Stimulated activated CD4-positive, alpha-beta T cell treated with anti-CD3 and anti-CD28 coated beads, Interleukin-1b, Interleukin-23, amount 100 ng/mL, for 24 hours (primary cell): ENCODE measurements at places on chromosomes 1 and 21.

GRCh38 chr1:77310924-77311323 is 29.1 kb downstream of the AK5 start:
- DNase-seq, result no peak

DNA sequence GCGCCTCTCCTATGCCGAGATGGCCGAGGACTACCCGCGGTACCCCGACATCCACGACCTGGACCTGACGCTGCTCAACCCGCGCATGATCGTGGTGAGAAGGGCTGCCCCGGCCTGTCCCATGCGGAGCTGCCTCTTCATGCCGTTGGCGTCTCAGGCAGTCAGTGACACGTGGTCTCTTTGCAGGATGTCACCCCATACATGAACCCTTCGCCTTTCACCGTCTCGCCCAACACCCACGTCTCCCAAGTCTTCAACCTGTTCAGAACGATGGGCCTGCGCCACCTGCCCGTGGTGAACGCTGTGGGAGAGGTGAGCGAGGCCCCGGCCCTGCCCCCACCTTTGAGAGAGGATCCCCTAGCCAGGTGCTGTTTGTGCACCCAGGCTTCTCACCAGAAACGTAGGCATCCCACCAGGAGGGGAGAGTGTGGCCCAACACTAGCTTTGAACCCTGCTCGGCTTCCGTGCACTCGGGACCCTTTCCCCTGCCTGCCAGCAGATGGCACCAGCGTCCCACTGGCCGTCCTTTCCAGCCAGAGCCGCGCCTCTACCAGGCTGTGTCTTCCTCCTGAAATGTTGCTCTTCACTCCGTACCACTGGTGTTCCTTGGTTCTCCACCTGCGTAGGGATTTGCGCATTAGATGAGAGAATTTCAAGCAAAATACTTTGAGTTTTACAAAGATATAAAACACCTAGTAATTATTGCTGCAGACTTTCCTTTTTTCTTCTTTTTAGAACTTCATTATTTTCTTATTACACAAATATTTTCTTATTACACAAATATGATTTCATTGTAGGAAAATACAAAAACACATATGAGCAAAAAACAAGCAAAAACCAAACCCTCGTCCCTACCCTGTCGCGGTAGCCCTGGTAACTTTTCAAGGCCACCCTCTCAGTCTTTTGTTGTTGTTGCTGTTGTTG is 9.0 kb downstream of the NPPA start:
- DNase-seq, result peak; percentile 65

- DNase-seq, result no peak
These were observed 286.9 kb upstream of the ADGRL2 start for GRCh38 chr1:81513796-81514354.

DNA sequence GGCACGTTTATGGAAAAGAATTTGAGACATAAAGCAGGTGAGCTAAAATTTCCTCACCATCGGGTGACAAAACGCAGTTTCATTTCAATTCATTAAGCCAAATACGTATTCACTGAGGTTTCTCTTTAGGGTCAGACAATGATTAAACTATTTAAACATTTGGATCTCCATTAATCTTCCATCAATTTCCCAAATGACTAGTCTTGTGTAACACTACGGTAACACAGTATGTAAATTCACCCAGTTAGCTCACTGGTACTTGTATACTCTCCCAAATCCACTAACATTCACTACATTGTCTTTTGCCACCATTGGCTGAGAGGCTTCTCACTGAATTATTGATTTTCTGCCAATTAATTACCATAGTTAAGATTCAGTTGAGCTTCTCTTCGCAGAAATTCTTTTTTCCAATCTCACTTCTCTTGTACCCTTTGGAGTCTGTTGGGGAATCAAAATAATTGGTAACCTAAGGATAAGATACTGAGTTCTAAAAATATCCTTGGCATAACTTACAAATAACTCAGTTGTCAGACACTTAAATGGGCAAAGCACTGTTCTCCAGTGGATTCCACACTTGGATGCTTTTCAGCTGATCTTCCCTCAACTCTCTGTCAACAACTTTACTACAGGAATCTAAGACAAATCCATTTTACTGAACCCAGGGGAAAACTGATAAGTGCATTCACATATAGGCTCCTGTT is 40.7 kb downstream of the SIPA1L2 start:
- DNase-seq, result no peak

GRCh38 chr21:27476696-27477095 is 509.8 kb upstream of the ADAMTS5 start:
- DNase-seq, result no peak

- no peak for DNase-seq
These were observed 235.2 kb downstream of the SDCCAG8 start for GRCh38 chr1:243490748-243491686.
